ENCODE measurements at places on chromosomes 7 and 10.

DNA sequence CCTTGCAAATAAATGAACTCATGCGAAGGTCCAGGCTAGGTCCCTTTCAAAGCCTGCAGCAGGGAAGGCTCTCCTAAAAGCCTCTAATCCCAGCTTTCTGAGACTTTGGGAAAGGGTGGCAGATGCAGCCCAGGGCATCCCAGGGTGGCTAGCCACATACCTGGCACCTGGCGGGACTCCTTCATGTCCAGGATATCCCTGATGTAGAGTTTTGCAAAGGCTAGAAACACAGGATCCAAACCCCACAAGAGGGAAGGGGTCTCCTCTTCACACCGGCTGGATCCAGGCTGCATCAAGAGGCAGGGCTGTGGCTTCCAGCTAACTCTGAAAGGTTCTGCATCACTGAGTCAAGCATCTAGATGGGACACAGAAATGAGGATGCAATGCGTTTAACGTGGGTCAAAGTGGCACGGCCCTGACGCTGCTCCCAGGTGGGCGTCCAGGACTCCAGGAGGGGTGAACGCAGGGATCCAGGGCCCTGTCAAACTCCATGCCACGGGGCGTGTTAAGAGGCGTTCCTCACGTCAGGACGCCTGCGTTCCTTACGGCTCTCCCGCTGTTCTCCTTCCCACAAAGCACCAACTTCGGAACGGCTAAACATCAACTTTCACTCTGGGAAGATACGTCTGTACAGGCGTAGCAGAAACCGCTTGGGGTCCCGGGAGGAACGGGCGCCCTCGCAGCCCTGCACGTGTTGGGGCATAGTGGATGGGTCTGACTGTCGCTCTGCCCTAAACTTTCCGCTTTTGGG is 507 bp downstream of the STN1 start:
- DNase-seq, result no peak

- no peak for DNase-seq
Observed at GRCh38 chr7:340200-340937, 50.4 kb downstream of the FOXL3 start.

DNA sequence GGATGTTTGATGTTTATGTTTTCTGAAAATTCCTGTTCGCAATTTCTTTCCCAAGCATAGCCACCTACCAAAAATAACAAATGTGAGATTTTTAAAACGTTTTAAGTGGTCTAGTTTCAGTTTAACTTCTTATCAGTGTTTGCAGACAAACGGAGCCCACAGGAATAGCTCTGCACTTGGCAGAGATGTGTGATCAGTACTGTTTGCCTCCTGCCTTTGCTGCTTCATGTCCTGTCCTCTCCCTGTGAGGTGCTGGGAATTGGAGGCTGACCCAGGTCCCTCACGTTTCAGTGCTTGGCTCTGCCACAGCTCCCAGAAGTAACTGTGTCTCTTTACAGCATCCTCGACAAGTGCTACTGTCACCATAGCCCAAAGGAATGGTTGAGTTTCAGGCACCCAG is 1.2 kb downstream of the UCN3 start:
- no peak for DNase-seq

DNA sequence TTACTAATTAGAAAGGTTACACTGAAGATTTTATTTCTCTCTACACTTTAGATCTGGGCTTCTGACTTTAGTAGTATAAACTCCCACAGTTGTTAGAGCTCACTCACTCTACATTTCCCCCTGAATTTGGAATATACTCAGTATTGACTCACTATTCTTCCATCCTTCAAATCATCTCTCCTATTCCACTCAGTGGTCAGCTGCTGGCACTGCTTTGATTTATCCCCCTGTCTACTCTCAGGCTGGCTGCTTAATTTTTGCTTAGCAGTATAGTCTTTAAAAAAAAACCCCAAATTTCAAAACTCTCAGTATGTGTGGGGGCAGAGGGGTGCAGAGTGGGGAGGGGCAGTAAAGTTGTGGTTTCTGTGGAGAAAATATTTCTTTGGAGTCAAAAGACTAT is 68.9 kb downstream of the CDK6 start:
- DNase-seq, result no peak

GRCh38 chr10:7788639-7789286 is 786 bp downstream of the ATP5F1C start:
- no peak for DNase-seq

- DNase-seq, result no peak
Observed at GRCh38 chr10:4254101-4254994, 469.3 kb upstream of the KLF6 start.

DNA sequence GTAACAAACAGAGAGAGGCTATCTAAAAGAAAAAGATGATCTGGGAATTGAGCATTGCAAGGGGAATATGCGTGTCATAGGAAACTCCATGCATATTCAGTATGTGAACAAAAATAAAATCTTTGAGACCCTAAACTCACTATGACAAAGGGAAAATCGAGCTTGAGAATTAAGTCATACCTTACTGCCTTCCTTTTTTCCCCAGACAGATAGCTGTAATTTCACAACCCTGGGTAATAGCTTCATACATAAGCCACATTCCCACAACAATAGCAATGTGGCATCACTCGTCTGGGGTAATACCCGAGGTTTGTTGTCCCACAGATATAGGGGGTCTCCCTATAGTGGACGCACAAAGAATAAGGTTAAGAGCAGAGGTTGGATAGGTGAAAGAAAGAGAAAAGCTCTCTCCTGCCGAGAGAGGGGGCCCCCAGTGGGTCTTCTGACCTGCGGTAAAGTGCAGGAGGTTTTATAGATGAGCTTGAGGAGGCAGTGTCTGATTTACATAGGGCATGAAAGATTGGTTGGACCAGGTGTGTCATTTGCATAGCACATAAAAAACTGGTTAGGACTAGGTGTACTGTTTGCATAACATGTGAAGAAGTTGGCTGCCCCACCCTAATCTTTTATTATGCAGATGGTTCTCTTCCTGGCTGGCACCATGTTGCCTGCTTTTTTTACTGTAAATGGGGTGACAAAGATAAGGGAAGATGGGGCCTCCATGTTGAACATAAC is 11.6 kb downstream of the CYP3A43 start:
- DNase-seq, result no peak

DNA sequence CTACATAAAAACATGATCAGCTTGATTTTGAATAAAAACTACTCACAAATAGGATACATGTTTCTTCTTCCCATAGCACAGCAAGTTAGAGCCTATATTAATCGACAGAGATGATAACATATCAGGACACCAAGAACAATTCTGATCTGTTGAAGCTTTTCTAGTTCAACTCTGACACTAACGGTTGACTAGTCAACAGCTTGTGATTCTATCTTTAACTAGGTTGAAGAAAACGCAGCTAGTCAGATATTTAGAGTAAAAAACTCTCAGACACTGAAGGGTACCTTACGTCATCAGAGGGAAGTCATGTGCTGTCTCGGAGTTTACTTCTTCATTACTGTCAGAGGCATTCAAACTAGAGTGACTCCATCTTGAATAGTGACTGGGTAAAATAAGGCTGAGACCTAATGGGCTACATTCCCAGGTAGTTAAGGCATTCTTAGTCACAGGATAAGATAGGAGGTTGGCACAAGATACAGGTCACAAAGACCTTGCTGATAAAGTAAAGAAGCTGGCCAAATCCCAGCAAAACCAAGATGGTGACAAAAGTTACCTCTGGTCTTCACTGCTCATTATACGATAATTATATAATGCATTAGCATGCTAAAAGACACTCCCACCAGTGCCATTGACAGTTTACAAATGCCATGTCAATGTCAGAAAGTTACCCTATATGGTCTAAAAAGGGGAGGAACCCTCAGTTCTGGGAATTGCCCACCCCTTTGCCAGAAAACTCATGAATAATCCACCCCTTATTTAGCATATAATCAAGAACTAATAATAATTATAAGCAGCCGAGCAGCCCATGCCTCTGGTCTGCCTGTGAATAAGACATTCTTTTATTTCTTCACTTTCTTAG is 21.3 kb downstream of the CCDC71L start:
- no peak for DNase-seq

DNA sequence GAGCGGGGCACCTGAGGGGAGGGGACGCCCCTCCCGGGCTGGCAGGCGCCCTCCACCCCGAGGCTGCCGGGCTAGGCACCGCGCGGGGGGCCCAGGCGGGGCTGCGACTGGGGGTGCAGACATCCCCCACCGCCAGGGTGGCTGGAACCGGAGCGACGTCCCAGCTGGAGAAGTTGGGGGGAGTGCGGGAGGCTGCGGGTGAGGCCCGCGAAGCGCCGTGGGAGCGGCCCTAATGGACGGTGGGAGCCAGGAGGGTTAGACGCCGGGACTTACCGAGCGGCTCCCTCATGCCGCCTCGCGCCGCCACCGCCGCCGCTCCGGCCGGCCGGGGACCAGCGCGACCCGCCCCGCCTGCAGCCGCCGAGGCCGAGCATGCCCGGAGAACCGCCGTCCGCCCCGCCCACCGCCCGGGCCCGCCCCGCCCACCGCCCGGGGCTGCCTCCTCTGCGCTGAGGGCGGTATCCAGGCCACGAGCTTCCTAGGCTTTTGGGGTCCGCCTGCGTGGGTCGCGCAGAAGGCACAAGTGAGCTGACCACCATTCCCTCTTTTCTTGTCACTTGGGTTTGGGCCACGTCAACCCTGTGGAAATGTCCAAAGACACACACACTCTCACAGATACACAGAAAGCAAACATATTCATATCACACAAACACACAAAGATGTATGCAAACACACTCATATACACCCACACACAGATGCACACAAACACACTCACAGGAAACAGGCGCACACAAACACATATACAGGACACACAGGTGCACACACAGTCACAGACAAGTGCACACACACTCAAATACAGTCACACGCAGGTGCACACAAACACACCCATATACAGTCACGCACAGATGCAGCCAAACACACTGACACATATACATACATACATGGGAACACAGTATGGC is at the start of gene JCAD:
Gene JCAD (minus strand): TSS at position 378 of the 899 bp plus-strand sequence. CDS start 11,774 bp downstream, outside the sequence.
- DNase-seq, result no peak

DNA sequence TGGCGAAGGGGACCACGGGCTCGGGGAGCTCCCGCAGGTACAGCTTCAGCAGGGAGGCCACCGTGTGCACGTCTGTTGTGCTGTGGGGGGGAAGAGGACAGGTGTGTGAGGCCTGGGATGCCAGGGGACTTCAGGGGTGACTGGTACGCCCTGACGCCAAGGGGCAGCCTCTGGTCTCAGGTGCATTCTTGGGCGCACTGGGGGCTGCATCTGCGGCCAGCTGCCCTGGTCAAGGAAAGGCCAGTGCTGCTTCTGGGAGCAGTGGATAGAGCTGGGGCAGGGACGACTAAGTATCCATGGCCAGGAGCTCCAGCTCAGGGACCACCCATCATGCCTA is 148.5 kb downstream of the MAPK8 start:
- DNase-seq, result no peak

GRCh38 chr10:36271627-36272340 is 629.7 kb upstream of the FZD8 start:
- no peak for DNase-seq

DNA sequence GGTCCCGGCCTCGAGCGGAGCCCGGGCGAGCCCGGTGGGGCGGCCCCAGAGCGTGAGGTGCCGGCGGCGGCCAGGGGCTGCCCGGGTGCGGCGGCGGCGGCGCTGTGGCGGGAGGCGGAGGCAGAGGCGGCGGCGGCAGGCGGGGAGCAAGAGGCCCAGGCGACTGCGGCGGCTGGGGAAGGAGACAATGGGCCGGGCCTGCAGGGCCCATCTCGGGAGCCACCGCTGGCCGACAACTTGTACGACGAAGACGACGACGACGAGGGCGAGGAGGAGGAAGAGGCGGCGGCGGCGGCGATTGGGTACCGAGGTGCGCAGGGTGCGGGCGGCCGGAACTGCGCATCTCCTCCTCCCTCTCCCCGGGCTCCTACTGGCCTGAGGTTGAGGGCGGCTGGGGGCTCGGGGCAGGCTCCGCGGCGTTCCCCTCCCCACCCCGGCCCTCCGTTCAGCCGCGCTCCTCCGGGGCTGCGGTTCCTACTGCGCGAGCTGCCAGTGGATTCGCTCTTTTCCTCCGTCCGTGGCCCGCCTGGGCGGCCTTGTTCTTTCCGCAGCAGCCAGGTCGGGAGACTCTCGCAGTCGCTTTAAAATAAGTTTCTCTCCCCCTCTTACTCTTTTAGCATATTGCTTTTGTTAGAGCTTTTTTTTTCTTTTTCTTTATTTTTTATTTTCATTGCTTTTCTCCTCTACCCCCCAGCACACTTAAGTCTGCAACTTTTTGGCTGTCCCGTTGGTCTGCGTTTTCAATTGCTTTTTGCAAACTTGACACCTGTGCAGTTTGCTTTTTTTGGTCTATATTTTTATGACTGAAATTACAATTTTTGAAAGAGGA is 600 bp downstream of the SIRT1 start:
- peak; percentile 61 for DNase-seq

GRCh38 chr7:117856196-117856595 is 17.0 kb downstream of the CTTNBP2 start:
- DNase-seq, result no peak

- DNase-seq, result no peak
Observed at GRCh38 chr7:157730614-157731013, 393.8 kb downstream of the DNAJB6 start.

- DNase-seq, result no peak
Observed at GRCh38 chr7:81165070-81165469, 246.2 kb upstream of the SEMA3C start.

- DNase-seq, result no peak
Observed at GRCh38 chr7:150514748-150515222, at the start of gene GIMAP7. Gene GIMAP7 (plus strand): TSS chr7:150514872. CDS start chr7:150519975, 5,103 bp downstream.

DNA sequence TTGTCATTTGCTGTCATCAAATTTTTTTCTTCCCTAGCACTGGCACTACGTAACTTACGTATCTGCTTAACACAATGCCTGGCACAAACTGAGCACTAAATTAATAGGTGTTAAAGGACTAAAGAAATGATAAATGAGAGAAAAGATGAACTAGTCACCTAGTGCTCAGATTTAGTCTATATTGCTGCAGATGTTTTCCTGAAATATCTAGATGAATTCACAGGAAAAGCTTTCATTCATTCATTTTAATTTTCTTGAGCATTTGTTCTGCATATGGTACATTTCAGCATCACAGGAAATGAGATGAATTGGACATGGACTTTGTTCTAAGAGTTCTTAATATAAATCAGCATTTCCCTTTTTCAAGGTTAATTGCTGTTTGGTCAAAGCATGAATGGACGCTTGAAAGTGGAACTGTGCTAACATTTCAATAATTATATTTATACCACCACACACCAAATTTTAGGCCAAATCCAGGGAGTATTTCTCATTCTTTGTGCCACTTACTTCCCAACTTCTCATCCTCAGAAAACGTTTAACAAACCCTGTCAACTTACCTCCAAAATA is 163.2 kb upstream of the MDFIC start:
- no peak for DNase-seq

DNA sequence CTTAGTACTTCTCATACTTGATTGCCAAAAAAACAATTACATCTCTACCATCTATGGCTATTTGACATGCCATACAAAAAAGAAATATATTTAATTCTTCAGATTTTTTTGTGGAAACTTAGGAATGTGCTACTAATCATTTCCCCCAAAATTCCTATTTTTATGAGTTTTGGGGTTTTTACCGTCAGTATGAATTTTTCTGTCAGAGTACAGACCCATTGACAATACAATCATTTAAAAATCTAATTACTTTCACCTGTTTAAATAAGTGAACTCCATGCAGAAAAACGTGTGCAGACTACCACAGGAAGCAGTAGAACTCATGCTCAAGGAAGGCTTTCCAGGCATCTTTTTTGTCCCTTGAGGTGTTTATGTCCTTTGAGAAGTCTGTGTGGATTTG is 48.8 kb upstream of the FOXP2 start:
- no peak for DNase-seq

Measured in stimulated activated CD8-positive, alpha-beta memory T cell treated with anti-CD3 and anti-CD28 coated beads, Interleukin-15, amount 100 ng/mL, for 4 hours (primary cell).